ENCODE measurements at places on chromosomes 2 and 18. TPM values are rescaled to one million over a fixed set of nuclear protein-coding genes. Genes with fewer than 3 reads are reported as not detected.

DNA sequence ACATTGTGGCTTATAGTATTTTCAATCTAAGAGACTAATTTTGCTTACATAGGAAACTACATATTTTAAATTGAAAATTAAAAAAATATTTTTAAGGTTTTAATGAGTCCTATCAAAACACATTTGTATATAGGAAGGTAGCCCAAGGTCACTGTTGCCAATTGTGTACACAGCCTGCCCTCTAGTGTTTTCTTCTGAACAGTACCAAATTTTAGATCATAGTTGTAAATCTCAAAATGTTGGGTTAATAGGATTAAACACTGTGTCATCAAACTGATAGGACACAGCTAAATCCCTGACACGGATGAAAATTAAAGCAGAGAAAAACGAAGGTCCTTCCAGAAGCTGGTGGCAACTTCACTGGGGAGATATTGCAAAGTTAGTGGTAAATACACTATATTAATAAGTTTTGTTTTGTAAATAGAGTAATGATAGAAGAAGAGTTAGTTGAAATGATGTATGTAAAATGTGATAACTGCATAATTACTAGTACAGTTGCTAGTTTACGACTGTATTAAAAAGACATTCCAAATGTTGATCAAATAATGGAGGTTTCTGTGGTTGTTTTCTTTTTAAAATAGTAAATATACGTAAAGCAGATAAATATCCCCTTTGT, 19.7 kb downstream of the CLUL1 start:
- no peak for DNase-seq

- no peak for DNase-seq
Measured at GRCh38 chr2:127142663-127143630, 36.0 kb upstream of the BIN1 start.

DNA sequence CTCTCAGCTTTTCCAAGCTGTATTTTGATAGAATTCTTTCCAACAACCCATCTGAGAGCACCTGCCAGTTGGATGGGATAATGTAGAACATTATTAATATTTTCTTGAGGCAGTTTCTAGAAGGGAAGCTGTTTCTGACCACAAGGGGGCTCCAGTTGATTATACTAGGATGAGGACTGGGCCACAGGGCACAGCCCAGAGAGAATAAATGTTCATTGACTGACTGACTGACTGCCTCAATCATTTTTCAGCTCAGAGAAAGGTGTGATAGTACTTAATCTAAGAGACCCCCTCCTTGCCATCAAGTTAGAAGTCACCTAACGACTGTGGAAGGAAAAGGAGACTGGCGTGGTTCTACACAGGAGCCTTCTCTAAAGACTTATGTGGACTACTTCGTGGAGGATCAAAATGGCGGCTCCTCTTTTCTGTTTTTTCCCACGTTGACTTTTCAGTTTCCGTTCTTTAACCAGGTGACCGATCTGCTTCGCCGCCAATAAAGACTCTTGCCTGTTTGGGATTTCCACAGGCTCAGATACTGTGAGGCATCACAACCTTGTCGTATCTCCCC, 31.9 kb upstream of the CREG2 start:
- DNase-seq = no peak

GRCh38 chr2:74232426-74232825, 34.0 kb downstream of the MTHFD2 start:
- DNase-seq = no peak

DNA sequence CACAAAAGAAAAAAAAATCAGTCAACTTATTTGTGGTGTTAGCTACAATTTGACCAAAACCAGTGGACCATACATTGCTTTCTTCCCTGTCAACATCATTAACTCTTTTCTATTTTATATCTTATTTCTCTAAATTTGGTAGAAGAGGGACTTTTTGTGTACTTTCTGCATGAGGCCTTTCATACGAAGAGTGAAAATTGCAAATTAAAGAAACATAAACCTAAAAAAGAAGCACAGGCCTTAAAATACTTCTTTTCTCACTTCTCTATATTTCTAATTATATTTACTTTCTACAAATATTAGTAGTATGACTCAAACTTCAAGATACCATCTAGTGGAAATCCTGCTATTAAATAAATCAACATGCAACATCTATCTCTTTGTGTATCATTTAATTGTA, 1073.4 kb upstream of the ZEB2 start:
- no peak for DNase-seq

DYNC1I2 gene
- 77.2 TPM for total RNA-seq

DNA sequence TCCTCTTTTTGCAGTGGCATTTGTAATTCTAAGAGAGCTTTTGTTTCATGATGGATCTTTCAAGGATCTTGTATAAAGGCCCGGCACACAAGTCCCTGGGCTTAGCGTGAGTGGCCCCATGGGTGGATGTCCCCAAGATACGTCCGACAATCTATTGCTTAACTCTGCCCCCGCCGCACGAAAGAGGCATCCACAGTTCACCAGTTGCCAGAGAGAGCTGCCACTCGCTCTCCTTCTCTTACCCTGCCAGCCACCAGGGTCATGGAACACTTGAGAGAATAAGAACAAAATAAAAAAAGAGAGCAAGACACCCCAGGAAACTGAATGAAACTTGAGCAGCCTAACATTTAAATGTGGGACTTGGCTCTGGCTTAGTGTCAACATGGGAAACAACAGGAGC, 92.3 kb downstream of the CTAGE1 start:
- DNase-seq = no peak

EFR3B gene
- 9.0 TPM for total RNA-seq

HNMT gene
- 99.3 TPM for total RNA-seq

STPG4 gene
- total RNA-seq = 0.77 TPM

NEU2 gene
- total RNA-seq = not detected

DNA sequence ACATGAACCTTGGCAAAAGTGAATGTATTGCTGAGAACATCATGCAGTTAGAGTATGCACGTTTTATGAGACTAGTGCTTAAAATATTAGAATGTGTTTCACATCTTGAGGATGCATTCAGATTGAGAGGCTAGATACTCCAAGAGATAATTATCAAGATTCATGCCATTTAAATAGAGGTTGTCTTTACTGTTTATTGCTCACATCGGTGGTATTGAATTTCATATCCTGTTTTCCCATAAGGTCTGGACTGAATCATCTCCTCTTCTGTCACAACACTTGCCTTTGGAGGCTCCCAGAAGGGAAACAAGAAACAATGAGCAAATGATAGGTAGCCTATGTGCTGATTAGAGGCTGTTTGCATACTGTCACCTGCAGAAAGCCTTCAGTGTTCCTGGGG, 83.8 kb downstream of the CLHC1 start:
- no peak for DNase-seq
